ENCODE measurements at places on chromosomes 6 and 20. TPM values are rescaled to one million over a fixed set of nuclear protein-coding genes. Genes with fewer than 3 reads are reported as not detected.

- no peaks in the 10 kb centered on the region for H3K27me3 ChIP-seq
- H3K27ac ChIP-seq: no peak overlapping the region
- no peaks in the 10 kb centered on the region for H3K4me1 ChIP-seq
- H3K4me3 ChIP-seq: no peak overlapping the region
- DNase-seq: no peak
Observed at GRCh38 chr6:56146086-56146485, 101.3 kb downstream of the COL21A1 start.

GFRA4 gene
- total RNA-seq: not detected

DNA sequence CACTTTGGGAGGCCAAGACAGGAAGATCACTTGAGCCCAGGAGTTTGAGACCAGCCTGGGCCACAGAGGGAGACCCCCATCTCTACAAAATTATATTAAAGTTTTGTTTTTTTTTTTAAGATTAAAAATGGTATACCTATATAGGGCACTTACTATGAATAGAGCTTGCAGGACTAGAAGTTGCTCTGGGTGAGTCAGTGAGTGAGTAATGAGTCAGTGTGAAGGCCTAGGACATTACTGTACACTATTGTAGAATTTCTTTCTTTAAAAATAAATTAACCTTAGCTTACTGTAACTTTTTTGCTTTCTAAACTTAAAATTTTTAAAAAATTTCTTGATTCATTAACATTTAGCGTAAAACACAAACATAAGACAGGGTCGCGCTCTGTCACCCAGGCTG, 29.7 kb downstream of the STK35 start:
- peaks cover 1% of the 10 kb centered on the region for H3K36me3 ChIP-seq
- peaks cover 22% of the 10 kb centered on the region for H3K4me1 ChIP-seq
- H3K27me3 ChIP-seq: no peaks in the 10 kb centered on the region
- no peak overlapping the region for H3K4me3 ChIP-seq

DNA sequence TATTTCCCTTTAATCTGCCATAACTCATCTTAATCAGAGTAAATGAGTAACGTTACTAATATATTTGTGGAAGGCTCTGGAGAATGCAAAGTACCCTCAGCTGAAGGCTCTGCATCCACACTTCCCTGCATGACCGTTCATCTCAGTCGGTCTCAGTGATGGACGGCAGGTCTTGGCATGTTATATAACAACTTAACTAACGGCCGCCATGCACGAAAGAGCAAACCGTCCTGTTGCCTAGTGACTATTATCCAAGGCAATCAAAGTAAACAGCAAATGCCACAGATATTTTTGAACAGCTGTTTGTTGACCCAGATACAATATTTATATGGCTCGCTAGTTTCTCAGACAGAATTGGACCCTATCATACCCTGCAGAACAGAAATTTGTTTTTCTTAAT, 194.9 kb upstream of the SMLR1 start:
- H3K36me3 ChIP-seq: no peaks in the 10 kb centered on the region
- H3K4me3 ChIP-seq: no peak overlapping the region
- no peaks in the 10 kb centered on the region for H3K27me3 ChIP-seq
- H3K27ac ChIP-seq: no peak overlapping the region

DEFB123 gene
- total RNA-seq: not detected
